ENCODE measurements at places on chromosomes 5 and 9.

GRCh38 chr5:165495829-165496380 lies 1990.5 kb downstream of the MAT2B start:
- no peak for DNase-seq

DNA sequence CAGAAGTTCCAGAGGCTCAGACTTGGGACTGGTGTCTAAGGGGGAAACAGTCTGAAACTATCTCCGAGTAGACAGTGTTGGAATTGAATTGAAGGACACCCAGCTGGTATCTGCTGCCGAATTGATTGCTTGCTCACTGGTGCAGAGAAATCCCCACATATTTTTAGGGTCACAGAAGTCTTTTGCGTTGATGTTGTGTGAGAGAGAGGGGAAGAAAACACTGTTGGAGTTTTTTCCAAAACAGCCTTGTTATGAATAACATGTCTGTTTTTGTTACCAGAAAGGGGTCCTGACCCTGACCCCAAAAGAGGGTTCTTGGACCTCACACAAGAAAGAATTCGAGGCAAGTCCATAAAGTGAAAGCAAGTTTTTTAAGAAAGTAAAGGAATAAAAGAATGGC lies 81.3 kb downstream of the ALDH7A1 start:
- DNase-seq = no peak

- no peak for DNase-seq
Measured at GRCh38 chr9:36064448-36065037, 27.8 kb downstream of the RECK start.

DNA sequence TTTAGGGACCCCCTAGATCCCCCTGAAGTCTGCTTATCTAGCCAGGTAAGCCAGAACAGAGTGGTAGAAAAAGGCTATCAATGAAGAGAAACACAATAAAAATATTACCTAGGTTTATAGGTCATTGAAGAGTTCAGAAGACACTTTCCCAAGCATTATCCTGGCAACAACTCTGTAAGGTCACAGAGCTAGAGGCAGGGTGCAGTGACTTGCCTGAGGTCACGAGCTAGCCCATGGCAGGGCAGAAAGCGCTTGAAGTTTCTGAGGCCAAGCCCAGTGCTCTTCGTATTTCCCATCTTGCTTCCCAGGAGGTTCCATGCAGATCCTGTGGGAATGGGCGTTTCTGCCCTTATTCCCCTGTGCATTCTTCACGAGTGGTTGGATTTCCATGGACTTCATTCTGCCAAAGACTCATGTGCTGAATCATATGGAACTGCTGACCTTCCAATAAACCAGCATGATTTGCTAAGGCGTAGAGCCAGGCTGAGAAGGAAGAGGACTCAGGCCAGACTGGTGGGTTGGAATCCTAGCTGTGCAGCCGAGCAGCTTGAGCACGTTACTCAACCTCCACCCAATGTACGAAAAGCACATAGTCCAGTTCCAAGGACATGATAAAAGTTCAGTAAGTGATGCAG lies 22.1 kb downstream of the TRMO start:
- DNase-seq = no peak

GRCh38 chr9:21967702-21968101 lies 26.5 kb downstream of the CDKN2A start:
- DNase-seq = no peak

DNA sequence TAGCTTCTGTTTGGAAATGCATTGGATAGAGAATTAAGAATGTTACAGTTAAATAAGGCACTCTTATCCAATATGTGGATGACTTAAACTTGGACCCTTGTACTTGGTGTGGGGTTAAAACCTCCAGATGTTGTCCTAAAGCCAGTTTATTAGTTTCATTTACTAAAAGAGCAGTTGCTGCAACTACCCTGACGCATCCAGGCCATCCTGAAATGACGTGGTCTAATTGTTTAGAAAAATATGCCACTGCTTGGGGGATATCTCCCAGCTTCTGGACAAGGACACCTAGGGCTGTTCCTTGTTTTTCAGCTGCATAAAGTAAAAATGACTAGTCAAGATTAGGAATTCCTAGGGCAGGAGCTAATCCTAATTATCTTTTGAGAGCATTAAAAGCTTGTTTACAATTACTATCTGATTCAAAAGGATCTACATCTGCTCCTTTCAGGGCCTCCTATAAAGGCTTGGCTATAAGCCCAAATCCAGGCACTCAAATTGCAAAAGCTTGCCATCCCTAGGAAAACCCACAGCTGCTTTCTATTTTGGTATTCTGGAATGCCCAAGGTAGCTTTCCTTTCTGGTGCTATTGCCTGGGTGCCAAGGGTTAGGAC lies 45.7 kb upstream of the SLCO4C1 start:
- DNase-seq = no peak

DNA sequence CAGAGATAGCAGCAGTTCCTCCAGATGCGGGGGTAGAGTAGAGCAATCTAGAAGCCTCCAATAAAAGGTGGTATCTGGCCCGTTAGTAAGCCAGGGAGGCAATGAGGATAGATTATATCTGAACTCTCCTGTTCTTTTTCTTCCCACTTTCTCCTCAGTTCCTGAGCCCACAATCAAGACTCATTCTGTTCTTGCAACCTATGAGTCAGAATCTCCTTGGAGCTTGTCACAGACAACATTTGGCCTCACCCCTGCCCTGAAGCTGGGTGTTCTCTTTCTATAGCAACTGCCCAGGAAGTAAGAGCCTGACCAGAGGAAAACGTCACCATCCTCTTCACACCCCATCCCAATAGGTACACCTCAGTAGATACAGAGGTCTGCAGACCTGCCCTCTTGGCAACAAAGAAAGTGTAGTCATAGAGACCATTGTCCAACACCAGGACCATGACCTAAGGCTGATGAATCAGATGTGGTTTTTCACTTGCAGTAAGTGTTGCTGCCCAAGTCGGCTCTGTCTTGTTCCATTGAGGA lies 76.3 kb upstream of the PCA3 start:
- DNase-seq = no peak

DNA sequence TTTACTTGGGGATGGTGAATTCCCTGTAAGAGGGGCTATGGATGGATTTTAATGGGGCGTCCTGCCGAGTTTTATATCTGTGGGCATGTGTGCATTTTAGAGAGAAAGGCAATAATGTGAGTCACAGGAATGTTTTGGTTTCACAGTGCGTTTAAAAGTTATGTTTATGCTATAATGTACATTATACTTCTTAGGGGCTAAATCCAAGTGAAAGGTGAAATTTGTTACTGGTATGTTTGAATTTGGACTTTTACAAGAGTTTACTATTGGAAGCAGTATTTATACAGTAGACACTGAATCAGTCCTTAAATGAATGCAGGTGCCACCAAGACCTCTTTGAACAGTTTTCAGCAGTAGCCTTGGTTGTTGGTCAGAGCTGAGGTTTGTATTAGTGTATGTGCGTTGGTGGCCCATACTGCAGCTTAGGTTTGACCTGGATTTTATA lies 5.6 kb downstream of the JMY start:
- no peak for DNase-seq

DNA sequence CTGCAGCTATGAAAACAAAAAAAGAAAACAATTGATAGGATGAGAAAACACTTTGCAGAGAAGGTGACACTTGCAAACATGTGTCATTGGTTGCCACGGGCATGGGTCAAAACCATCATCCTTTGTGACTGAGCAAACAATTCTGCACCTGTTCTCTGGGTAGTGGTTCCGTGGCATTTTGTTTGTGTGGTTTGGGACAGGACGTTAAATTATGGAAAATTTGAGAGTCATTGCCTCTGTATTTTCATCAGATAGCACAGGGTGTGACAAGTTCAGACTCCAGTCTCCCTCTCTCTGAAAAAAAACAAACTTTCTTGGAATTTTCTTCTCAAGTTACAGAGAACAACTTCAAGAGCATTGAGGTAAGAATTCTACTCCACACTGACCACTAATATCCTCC lies 113.4 kb upstream of the HMHB1 start:
- DNase-seq = no peak

DNA sequence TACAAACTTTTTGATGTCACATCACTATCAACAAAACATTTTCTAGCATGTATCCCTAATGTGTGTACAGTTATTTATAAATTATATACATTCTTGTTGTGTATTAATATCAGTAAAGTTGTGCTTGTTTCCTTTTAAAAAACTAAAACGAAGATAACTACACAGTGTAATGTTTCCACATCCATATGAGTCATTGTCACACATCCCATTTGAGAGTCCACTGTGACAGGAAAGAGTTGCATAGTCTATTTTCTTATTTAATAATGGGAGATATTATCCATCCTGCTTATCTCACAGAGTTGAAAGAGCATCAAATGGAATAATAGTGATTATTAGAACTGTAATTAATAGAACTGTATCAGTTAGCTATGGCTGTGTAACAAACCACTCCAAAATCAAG lies 434.0 kb upstream of the CLINT1 start:
- no peak for DNase-seq

GRCh38 chr9:17719053-17719452 lies 140.2 kb downstream of the SH3GL2 start:
- DNase-seq = no peak

GRCh38 chr9:27183701-27184100 lies 74.7 kb downstream of the TEK start:
- DNase-seq = no peak

DNA sequence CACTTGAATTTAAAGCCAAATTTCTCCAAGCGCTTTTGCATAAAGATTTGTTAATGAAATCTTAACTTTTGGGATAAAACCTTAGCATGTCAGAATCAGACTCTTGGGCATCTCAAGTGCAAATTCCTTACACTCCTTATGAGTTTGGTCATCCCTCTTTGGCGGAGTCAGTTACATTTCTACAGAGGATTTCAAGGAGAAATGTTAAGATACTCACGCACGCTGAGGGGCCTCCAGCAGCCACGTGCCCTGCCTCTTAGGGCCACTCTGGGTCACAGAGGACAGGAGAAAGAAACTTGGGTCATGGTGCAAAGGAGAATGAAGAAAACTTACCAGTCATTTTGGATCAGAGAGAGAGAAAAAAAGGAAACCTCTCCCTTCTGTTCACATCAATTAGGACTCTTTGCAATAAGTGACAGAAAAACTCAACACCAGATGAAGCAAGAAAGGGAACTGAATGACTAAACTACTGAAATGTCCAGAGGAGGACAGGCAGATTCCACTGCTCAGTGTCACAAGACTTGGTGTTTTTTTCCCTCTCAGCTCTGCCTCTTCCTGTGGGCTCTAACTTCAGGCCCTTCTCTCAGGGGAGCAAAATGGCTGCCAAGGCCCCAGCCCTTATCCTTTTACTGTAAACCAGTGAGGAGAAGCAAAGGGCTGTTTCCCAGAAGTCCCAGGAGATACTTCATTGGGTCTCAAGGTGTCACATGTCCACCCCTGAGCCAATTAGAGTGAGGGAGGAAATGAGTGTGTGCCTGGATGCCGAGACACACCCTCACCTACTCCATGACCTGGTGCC lies 63.3 kb upstream of the NFIL3 start:
- no peak for DNase-seq

DNA sequence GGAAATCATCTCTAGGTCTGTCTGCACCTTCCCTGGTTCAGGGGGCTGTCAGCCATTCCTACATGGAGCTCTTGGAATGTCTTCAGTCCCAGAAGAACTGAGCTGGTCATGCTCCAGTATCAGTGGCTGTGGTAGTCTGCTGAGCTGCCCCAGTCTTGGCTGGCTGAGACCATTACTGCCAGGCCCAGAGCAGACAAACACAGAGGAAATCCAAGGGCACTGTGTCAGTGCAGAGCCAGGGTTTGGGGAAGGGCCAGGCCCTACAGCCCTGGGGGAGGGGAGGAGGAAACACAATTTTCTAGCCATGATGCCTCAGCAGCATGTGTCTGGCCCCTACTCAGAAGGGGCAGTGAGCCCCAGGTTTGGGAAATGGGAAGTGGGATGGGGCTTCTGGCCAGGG lies 58.4 kb downstream of the ARHGEF37 start:
- DNase-seq = no peak

- no peak for DNase-seq
Measured at GRCh38 chr5:120803282-120803681, 339.2 kb downstream of the PRR16 start.

DNA sequence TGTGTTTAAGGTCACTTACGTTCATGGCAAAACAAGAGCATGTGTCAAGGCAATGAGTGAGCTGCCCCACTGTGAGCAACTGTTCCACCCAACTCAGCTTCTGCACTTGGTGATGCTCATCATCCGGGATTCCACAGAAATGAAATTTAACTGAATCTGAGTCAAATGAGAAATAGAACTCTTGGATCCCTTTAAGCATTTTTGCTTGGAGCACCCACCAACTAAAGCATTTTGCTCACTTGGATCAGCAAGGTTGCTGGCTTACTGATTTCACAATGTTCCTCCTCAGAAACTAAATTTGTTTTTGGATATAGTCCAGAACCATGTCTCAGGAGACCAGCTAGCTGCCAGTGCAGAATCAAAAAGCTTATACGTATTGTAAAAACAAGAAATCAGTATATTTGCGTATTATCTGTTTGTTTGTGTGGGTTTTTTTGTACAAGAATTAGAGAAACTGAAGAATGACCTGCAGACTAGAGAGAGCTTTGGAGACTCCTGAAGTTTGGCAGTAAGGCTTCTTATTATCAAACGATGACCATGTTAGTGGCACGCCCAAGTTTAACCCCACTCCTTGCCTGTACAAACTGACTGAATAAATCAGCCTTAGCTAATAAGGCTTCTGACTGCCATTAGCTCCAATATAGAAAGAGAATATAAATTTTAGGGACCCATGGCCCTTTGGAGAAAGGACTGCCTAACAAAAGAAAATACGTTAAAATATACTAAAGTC lies 153.8 kb upstream of the FST start:
- no peak for DNase-seq

DNA sequence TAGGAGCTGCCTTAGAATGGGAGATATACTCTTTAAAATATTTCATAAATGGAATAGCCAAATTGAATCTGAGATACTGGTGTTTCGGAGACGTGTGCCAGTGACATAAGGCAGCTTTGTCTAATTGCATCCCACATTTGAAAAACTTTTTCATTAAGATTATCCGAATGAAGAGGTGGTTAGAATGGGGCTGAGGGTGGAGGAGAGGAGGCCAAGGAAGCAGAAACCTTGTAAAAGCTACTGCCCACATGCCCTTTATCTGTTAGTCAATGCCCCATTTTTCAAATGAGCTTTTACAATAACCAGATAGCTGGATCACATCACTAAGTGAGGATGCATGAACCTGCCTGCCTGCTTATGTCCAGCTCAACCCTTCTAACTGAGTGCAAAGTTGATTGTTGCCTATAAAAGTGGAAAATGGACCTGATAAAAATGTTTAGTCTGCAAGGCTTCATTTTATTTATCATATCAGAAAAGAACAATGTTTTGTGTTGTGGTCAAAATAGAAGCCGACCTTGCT lies 34.8 kb downstream of the SNX24 start:
- DNase-seq = no peak

- no peak for DNase-seq
Measured at GRCh38 chr9:87013490-87013889, 66.2 kb upstream of the GAS1 start.
